LHCN-M2 (cell line): ENCODE measurements at places on chromosomes 11 and 22.

DNA sequence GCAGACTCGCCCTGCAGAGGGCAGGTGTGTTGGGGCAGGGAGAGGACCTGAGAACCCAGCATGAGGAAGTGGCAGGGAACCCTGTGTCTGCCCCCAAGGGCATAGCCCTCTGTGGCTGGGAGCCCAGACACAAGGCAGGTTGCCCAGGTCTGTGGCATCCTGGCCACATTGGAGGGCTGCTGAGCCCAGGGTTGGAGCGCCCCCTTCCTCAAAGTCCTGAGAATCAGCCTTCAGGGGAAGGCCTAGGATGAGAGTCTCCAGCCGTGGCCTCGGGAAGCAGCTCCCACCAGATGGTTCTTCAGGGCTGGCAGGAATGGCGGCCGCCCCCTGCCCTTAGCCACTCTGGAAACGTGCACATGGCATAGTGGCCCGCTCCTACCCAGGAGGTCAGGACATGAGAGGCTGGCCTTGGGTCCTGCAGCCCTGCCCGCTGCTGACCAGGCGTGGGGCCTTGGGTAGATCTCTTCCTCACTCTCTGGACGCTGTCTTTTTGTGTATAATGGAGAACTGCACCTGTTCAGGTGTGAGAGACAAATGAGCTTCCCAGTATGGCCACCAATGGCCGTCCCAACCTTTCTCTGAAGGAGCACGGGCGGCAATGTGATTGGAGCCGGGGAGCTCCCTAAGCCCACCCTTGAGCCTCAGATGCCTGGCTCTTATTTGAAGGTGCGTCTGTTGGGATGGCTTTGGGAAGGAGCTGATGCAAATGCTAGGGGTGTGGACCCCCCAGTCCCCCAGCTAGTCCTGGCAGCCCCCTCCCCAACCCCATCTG is 4.6 kb upstream of the CDC42BPG start:
- DNase-seq, result no peak

DNA sequence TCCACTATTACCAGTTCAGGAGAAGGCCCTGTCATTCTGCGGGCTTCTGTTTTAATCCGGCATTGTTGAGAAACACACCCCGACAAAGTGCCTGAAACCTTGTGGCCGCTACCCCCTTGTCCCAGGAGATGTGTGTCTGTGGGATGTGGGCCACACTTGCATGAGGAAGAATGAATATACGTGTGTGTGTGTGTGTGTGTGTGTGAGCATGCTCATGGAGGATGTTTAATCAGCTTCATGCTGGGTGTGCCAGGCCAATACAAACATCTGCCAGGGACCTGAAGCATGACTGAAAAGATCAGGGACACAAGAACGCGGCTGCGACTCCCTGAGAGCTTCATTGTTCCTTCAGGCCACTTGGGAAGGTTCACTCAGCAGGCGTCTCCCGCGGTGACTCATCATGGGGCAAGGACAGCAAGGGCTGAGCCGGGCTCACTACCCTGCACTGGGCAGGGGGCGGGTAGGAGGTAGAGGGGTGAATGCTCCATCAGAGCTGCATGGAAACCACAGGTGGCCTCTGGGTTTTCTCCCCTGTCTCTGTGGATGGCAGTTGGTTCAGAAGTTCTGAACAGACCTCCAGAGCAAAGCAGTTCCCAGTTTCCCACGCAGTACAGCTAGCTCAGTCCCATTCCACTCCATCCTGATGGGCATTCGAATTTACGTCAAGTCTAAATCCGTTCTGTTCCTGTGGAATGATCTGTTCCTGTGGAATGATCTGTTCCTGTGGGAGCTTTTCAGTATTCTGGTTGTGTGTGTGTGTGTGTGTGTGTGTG is 7.0 kb upstream of the MALAT1 start:
- DNase-seq, result peak; percentile 93

- DNase-seq, result no peak
Measured at GRCh38 chr11:130029137-130029536, 26.5 kb upstream of the PRDM10 start.

DNA sequence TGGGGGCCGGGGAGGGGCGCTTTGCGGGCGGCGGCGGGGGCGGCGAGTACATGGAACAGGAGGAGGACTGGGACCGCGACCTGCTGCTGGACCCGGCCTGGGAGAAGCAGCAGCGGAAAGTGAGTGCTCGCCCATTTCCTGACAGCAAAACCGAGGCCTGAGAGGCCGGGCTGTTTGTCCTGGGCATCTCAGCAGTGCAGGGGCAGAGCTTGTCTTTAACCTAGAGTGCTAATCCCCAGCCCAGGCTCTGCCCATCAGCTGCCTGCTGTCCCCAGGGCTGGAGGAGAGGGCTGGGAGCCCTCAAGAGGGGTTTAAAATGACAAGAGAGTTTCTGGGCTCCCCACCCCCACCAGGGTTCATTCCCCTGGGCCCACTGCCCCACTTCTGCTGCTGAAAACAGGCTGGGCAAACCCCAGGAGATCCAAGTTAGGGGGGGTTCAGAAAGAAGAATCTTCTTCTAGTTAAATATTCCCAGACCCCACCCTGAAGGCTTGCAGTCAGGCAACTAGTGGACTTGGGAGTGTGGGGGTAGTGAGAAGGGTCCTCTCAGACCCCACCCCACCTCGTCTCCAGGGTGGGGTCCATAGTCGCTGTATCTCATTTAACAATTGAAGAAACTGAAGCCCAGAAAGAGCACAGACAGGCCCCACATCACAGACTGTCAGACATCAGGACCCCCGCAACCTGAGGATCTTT is 411 bp downstream of the ACTN3 start:
- DNase-seq, result no peak

- no peak for DNase-seq
Measured at GRCh38 chr11:95720195-95720594, 69.4 kb downstream of the FAM76B start.

DNA sequence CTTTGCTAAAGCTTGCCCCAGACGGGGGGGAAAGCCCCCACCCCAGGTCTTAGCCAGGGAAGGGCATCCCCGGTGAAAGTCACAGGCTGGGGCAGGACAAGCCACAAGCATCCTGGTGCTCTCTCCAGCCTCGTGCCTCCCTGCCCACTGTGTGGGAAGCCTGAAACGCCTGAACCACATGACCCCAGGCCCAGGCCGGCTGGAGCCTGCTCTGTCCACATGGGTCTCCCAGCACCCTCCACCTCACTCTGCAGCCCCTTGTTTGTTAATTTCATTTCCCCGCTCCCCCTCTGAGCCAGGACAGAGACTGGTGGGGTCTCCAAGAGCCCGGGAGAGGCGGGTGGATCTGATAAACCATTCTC is 58.3 kb upstream of the TCF20 start:
- no peak for DNase-seq
